ENCODE measurements at places on chromosomes 3 and 15.

- no peak for DNase-seq
These were observed 32.0 kb downstream of the DCUN1D1 start for GRCh38 chr3:182948305-182948704.

- peak; percentile 82 for DNase-seq
These were observed 69.9 kb downstream of the TBC1D5 start for GRCh38 chr3:17672506-17672905.

DNA sequence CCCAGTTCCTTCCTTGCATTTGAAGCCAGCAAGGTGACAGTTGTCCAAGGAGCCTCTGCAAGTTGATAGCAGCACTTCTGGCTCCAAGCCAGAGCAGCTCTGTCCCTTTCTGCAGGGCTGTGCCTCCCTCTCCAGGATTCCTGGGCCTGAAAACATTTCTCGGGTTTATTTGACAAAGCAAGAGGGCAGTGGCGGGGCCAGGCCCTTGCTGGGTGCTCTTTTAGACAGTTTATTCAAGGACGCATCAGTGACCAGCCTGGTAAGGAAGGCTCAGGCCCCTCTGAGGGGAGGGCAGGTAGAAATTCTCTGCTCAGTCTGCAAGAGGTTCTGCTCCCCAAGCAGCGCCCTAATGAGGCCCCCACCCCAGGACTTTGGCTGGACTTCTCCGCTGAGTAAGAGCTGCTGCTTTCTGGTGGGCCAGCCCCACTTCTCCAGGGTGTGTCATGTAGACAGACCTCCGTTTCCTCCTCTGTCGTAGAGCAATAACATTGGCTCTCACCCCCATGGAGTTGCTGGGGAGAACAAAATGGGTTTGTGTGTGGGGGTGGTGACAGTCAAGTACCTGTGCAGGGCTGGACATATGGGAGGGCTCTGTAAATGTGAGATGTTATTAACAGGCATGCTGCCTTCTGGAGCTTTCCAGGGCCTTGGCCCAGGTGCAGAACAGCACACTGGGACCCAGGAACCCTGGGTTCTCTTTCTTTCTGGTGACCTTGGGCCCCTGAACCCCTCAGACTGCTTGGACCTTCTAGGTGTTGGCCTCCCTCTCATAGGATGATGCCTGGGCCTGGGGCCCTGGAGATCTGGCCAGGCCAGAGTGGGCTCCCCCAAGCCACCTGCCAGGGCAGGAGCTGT is 146.2 kb upstream of the TLE3 start:
- DNase-seq: no peak

DNA sequence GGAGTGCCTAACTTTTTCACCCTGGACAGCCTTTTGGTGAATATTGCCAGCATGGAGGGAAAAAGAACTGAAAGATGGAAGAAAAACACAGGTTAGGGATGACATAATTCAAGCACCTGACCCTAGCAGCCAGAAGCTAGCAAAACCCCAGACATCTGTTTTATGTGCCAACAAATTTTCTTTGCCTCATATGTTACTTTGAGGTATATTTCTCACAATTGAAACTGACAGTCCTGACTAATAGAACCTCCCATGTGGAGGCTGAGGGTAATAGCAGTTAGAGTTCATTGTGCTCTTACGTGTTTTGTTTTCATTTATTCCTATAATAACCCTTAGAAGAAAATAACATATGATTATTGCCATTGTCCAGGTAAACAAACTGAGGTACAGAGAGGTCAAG is 71.5 kb upstream of the SLC25A26 start:
- no peak for DNase-seq

DNA sequence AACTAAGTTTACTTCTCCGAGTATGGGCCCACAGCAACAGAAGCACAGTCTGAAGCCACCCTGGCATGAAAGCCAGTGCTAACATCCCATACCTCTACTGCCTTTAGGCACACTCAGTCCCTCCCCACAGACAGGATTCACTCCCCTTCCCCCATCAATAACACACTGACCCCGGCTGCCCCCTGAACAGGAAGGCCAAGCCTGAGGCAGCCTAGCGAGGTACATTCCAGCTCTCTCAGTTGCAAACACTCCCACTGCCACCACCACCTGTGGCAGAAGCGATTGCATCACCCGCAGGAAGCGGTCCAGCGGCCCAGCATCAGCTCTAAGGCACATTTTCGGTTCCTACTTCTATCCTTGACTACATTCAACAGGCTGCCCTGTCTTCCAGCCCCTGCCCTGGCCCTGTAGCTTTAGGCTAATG is 7.0 kb upstream of the BMF start:
- DNase-seq: peak; percentile 62

DNA sequence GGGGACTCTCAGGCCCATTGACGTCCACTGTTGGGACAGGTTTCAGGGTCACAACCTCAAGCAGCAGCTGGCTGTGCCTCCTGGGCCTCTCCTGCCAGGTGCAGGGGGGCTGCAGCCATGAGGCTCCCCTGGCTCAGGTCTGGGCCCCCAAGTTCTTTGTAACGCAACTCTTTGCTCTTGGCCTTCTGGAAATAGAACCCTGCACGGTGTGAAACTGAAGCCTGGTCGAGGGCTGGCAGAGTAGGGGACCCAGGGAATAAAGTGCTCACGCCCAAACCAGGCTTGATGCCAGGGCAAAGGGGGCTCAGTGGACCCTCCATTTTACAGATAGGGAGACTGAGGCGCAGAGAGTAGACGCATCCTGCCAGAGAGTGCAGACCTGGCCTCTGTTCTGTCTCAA is 771 bp downstream of the CALML4 start:
- no peak for DNase-seq

GRCh38 chr3:196503196-196504076 is at the start of gene RNF168:
Gene RNF168, minus strand, starts transcription at chr3:196503768. Its CDS starts 595 bp downstream, at chr3:196503173.
- DNase-seq: peak; percentile 92

DNA sequence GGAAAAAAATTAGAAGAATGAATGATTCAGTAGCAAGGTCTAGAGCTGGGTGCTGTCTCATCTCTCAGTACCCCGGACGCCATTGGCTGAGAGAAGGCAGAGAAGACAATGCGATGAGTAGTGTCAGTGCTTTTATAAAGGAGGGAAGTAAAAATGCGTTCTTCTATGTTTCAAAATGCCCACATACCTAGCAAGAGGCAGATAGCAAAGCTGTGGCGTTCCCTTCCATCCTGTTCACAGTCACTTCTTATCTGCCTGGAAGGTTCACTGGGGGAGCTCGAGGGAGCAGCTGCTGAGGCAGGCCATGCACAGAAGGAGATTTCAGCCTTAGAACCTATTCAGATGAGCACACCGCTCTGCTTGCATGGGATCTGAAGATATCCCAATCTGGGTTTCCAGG is 234.0 kb downstream of the RPLP1 start:
- DNase-seq: no peak

GRCh38 chr3:186717039-186717457 is at the start of gene KNG1:
Gene KNG1, plus strand, starts transcription at chr3:186717359. Its CDS starts 184 bp downstream, at chr3:186717543.
- DNase-seq: no peak

GRCh38 chr3:120368172-120368571 is 19.0 kb upstream of the LRRC58 start:
- DNase-seq: no peak

- no peak for DNase-seq
These were observed 90.7 kb downstream of the FNDC3B start for GRCh38 chr3:172129850-172130716.

DNA sequence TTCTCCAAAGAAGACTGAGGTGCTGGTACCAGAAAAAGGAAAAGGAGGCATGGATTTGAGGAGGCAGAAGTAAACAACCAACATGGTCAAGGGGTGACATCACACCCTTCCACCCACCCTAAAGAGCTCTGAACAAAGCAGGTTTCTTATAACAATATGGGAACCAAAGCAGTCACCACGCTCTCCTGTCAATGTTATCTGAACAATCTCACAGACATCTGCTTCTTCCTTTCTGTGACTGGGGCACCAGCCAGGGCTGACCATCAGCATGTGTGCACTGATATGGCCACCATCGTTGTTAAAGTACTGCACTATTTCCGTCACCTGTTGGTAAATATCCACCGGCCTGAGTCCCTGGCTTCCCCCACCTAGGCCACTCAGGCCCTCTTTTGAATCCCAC is 252.9 kb downstream of the SHQ1 start:
- no peak for DNase-seq

- no peak for DNase-seq
These were observed 450.7 kb downstream of the NSUN3 start for GRCh38 chr3:94513600-94513999.

DNA sequence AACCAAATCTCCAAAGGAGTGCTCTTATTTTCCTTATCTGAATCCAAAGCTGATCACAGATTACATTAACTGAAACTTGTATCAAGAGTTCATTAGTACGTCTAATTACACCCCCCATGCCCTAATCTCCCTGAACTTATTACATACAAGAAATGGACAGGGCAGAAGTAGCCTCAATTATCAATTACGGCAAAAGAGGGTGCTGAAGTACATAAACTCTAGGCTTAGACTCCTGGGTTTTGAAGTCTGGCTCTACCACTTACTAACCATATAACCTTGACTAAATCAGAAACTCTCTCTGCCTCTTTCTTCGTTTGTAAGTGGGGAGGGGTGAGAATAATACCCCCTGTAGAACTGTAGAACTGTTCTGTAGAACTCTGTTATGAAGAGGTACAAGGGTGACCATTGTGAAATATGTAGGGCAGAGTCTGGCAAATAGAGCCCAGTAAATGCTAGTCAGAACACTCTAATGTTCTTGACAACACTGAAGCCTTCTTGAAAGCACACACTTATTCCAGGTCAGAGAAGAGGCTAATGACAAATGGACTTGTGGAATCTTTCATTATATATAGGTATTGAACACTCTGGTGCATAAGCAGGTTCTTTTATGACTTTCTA is 19.6 kb upstream of the OR5K4 start:
- DNase-seq: no peak

GRCh38 chr3:120622870-120623726 is 27.0 kb downstream of the NDUFB4 start:
- DNase-seq: no peak

GRCh38 chr3:141402476-141403171 is 34.3 kb downstream of the ZBTB38 start:
- peak; percentile 60 for DNase-seq

GRCh38 chr15:71448688-71449114 is 333.4 kb downstream of the THSD4 start:
- DNase-seq: peak; percentile 72

GRCh38 chr15:52844823-52845222 is 54.7 kb upstream of the ONECUT1 start:
- no peak for DNase-seq

DNA sequence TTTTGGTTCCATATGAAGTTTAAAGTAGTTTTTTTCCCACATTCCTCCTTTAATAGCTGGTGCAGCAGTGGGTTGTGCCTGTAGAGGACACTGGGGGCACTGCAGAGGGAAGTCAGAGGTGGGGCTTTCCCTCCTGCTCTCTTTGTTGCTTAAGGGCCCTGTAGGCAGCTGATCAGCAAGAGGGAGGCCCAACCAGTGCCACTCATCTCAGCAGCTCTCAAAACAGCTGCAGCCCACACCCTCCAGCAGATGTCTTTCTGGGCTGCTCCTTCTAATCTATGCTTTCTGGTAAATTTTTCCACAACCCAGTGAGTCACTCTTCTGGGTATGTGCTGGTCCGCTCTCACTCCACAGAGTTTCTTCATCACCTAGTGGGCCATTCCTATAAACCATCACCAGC is 263.8 kb downstream of the FEZF2 start:
- no peak for DNase-seq

DNA sequence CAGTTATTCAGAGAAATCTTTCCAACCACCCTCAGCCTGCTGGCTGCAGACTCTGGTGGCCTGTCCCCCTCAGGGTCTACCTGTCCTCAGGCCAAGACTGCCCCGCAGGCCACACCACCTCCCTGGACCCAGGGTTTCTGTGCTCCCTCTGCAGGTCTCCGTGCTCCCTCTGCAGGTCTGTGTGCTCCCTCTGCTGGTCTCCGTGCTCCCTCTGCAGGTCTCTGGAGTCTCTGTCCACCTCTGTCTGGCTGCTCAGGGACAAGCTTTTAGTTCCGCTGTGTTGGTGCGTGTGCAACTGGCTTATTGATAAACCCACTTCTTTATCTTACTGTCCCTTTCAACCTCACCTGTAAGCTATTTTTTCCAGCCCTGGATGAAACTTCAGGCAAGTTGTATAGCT is 30.1 kb downstream of the BDH1 start:
- DNase-seq: no peak

DNA sequence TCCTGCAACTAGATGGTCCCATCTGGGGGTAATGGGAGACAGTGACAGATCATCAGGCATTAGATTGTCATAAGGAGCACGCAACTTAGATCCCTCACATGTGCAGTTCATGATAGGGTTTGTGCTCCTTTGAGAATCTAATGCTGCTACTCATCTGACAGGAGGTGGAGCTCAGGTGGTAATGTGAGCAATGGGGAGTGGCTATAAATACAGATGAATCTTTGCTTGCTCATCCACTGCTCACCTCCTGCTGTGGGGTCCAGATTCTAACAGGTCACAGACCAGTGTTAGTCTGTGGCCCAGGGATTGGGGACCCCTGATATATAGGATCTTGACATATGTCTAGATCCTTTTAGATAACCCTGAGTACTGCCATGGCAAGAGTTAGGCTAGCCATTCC is 52.7 kb downstream of the RASGRF1 start:
- no peak for DNase-seq

- no peak for DNase-seq
These were observed 15.7 kb downstream of the CDCP1 start for GRCh38 chr3:45130476-45130875.

GRCh38 chr3:29731050-29731449 is 450.2 kb downstream of the RBMS3 start:
- no peak for DNase-seq

GRCh38 chr3:11199902-11200845 is 45.9 kb downstream of the HRH1 start:
- DNase-seq: no peak

- no peak for DNase-seq
These were observed 165.9 kb downstream of the TPRG1 start for GRCh38 chr3:189337673-189338091.

- DNase-seq: no peak
These were observed 178.2 kb upstream of the GOLIM4 start for GRCh38 chr3:168273917-168274316.

GRCh38 chr15:59371458-59372351 is 966 bp downstream of the MYO1E start:
- no peak for DNase-seq

DNA sequence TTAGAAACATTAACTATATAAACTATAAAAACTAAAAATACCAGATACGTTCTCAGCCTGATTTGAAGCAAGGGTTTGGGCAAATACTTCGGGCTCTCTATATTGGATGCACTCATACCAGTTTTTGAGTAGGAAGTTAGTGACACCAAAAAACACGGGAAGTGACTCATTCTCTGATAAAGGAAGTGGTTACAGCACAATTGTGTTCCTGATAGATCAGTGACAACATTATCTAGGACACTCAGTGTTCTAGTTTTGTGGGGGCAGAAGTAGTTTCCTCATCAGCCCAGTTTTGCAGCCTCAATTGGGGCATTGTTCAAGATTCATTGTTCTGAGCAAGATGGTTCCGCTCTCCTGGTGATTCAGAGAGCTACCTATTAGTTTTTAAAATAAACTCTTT is 469.6 kb upstream of the DPPA4 start:
- DNase-seq: peak; percentile 22

DNA sequence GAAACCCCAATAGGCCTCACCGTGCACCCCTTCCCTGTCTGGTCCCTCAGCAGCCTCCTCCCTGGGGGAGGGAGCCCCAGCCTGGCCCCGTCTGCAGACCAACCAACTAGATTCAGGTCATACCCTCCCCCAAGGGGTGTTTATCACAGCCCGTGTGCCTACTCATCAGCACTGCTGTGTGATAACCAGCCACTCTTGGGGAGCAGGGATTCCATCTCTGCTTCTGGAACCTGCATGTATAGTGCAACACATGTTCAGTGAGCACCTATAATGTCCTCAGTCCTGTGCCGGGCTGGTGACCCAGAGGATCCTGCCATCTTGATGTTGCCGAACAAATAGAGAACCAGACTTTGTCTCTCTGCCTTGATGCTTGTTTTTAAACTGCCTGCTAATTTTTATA is 6.6 kb upstream of the SLCO2A1 start:
- no peak for DNase-seq
